Liver (tissue), 10 donors: ENCODE measurements at places on chromosomes 7 and 10. TPM values are rescaled to one million over a fixed set of nuclear protein-coding genes. Genes with fewer than 3 reads are reported as not detected.

The MEOX2 gene
- total RNA-seq, result 0.33 TPM

DNA sequence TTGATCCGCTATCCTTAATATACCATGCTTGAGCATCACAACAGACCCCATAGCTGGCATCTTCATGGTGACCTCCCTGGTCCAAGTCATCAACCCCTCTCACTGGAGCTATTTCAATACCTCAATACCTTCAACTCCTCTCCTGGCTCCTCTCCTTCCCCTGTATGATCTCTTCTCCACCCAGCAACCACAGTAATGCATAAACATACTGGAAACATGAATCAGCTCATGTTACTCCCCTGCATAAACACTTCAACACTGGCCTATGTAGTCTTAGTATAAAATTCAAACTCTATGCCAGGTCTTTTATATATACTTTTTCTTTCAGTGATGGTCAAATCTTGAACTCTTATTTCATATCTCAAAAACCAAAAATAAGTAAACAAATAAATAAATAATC is 31.8 kb upstream of the TMEM273 start:
- H3K4me1 ChIP-seq, result no peaks in the 10 kb centered on the region
- no peak for DNase-seq
- no peak overlapping the region for H3K27ac ChIP-seq
- H3K4me3 ChIP-seq, result no peak overlapping the region
- no peaks in the 10 kb centered on the region for H3K27me3 ChIP-seq

The TUBAL3 gene
- 0.75 TPM for total RNA-seq

GRCh38 chr7:101113836-101114235 is 13.1 kb upstream of the SERPINE1 start:
- H3K27me3 ChIP-seq, result no peaks in the 10 kb centered on the region
- no peaks in the 10 kb centered on the region for H3K36me3 ChIP-seq
- DNase-seq, result no peak
- H3K4me1 ChIP-seq, result no peaks in the 10 kb centered on the region

DNA sequence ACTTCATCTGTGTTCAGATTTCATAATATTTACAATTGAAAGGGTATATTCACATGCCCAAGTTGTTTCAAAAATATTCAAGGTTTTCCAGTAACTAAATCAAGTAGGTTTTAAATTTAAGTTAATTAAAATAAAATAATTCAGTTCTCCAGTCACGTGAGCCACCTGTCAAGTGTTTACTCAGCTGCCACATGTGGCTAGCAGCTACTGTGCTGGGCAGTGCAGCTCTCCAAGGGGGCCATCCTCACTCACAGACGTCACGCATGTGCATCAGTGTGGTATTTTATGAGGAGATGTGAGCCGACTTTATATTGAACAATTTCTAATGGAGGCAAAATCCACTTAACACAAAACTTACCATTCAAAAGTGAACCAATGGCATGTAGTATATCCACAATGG is 69.7 kb upstream of the CAMK2B start:
- no peaks in the 10 kb centered on the region for H3K27me3 ChIP-seq
- no peak overlapping the region for H3K4me3 ChIP-seq
- DNase-seq, result no peak
- no peaks in the 10 kb centered on the region for H3K4me1 ChIP-seq
- no peak overlapping the region for H3K27ac ChIP-seq

DNA sequence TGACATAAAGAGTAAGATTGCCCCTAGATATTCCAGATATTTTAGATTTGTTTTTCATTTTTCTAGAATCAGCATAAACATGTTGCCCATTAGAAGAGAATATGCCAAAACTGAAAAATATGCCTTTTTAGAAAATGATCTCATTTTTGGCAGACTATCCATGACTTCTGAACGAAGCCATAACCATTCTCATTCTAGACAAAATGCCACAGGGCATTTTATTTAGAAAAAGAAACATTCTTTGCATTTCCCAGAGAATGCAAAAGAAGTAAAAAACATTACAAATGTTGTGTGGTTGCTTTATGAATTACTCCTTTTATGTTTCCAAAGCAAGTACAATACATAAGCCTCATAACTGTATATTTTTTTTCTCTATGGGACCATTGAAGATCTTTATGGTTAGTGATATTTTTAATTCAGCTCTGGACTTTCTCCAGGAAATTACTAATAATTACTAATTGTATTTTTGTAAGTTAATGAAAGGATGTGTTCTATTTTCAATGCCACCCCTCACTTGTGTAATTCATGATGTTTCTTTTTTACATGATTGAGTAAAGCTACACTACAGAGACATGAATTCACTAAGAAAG is 109.6 kb upstream of the SEM1 start:
- DNase-seq, result no peak
- no peak overlapping the region for H3K4me3 ChIP-seq
- no peak overlapping the region for H3K27ac ChIP-seq
- no peaks in the 10 kb centered on the region for H3K36me3 ChIP-seq
- no peaks in the 10 kb centered on the region for H3K4me1 ChIP-seq
- H3K27me3 ChIP-seq, result no peaks in the 10 kb centered on the region

DNA sequence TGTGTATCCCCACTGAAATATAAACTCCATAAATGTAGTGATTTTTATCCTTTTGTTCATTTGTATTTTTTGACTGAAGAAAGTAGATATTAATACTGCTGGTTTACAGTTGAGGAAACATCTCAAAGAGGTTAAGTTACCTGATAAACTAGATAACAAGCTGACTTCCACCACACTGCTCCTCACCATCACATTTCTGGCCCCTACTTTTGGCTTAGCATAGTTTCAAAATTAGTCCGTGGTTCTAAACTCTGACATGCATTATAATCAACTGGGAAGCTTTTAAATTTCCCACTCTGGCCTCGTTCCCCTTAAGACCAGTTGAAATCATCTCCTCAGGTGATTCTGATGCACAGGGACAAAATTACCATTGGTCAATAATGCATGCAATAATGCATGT is 43.5 kb downstream of the ANKIB1 start:
- no peaks in the 10 kb centered on the region for H3K27me3 ChIP-seq
- no peak overlapping the region for H3K27ac ChIP-seq
- H3K4me3 ChIP-seq, result no peak overlapping the region
- H3K4me1 ChIP-seq, result peaks cover 6% of the 10 kb centered on the region
- no peaks in the 10 kb centered on the region for H3K36me3 ChIP-seq
- no peak for DNase-seq

The GHRHR gene
- not detected for total RNA-seq

The CPA2 gene
- total RNA-seq, result not detected

GRCh38 chr7:107253599-107253998 is 84.8 kb downstream of the HBP1 start:
- DNase-seq, result no peak
- no peak overlapping the region for H3K27ac ChIP-seq
- H3K27me3 ChIP-seq, result no peaks in the 10 kb centered on the region
- H3K4me3 ChIP-seq, result no peak overlapping the region

The INMT gene
- 130 TPM for total RNA-seq

DNA sequence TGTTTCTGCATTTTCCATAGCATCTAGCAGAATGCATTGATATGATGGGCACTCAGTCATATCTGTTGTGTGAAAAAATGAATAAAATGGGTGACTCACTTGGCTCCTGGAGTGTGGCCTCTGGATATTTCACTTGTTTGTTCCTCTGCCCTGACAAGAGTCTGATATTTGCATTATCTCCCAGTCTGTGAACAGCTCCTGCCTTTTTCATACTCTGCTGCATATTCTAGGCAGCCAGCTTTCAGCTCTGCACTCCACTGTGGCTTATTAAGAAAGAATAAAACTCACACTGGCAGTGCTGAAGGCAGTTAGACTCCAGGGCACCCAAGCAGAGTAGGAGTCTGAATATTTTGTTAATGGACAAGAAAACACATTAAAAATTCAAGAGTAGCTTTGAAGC is 623.9 kb downstream of the SORCS1 start:
- H3K27ac ChIP-seq, result no peak overlapping the region
- no peaks in the 10 kb centered on the region for H3K27me3 ChIP-seq
- DNase-seq, result no peak
- no peaks in the 10 kb centered on the region for H3K36me3 ChIP-seq
- H3K4me3 ChIP-seq, result no peak overlapping the region

DNA sequence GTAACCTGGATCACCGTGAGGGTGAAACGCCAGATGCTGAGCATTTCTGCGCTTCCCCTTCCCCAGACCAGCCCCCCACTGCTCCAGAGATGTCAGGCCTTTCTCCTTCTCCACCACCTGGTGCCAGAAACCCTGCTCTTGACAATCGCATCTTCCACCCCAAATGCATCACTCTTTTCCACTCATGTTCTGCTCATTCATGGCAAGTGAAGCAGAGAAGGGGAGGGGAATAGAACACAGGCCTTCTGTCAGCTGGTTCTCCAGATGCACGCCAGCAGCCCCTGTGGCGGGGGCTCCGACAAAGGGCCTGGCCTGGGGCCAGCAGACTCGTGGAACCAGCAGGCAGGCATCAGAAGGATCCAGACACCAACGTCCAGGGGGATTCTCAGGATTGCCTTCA is 68.5 kb upstream of the SVIL start:
- no peaks in the 10 kb centered on the region for H3K36me3 ChIP-seq
- H3K27me3 ChIP-seq, result no peaks in the 10 kb centered on the region
- peaks cover 10% of the 10 kb centered on the region for H3K4me1 ChIP-seq
- no peak overlapping the region for H3K27ac ChIP-seq
- no peak overlapping the region for H3K4me3 ChIP-seq

The TUBB8 gene
- not detected for total RNA-seq

GRCh38 chr7:100591596-100591995 is 5.5 kb downstream of the FBXO24 start:
- no peak overlapping the region for H3K27ac ChIP-seq
- H3K27me3 ChIP-seq, result no peaks in the 10 kb centered on the region

- H3K27me3 ChIP-seq, result no peaks in the 10 kb centered on the region
- no peaks in the 10 kb centered on the region for H3K4me1 ChIP-seq
- H3K4me3 ChIP-seq, result no peak overlapping the region
Observed at GRCh38 chr10:62183442-62183841, 85.2 kb downstream of the RTKN2 start.

GRCh38 chr7:49812534-49812933 is 39.1 kb downstream of the VWC2 start:
- H3K36me3 ChIP-seq, result no peaks in the 10 kb centered on the region
- no peak overlapping the region for H3K4me3 ChIP-seq
- no peak overlapping the region for H3K27ac ChIP-seq
- no peaks in the 10 kb centered on the region for H3K4me1 ChIP-seq
- no peak for DNase-seq

DNA sequence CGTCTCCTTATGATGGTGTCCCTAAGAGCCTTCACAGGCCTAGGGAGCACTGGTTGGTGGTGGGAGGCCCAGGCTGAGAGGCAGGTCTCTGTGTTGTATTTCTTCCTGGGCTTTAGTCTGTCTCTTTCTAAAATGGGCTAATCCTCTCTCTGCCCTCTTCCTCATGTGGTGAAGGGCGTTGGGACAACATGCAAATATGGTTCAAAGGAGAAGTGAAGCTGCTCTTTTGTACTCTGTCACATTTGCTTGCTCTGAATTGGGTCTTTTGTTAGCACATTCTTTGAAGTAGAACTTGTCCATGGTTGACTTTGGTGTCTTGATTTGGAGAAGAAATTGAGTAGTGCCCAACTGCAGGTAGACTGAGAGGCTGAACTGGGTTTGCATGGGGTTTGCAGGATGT is 814 bp downstream of the HK1 start:
- no peak overlapping the region for H3K4me3 ChIP-seq
- H3K36me3 ChIP-seq, result no peaks in the 10 kb centered on the region
- no peaks in the 10 kb centered on the region for H3K27me3 ChIP-seq
- no peak for DNase-seq
- no peak overlapping the region for H3K27ac ChIP-seq

DNA sequence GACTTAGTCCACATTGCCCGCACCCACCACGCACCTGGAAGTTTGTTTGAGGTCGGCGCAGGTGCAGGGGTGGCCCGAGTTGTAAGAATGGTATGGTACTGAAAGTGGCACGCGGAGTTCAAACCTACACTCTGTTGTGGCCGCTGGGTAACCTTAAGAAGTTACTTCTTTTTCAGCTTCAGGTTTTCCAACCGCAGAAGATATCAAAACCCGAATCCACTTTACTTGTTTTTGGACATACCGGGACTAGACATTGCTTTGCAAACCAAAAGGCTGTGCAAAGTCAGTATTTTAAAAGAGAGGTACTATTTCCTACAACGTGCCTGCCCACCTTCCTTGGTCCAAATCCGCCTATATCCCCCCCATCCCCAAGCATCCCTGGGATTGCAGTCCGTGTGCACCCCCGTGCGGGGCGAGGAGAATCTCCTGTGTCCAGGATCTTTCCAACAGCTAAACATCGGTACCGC is 1.0 kb downstream of the IGFBP3 start:
- peak overlapping the region; percentile 61 for H3K4me3 ChIP-seq
- no peak for DNase-seq
- H3K36me3 ChIP-seq, result peaks cover 4% of the 10 kb centered on the region
- H3K27ac ChIP-seq, result peak overlapping the region; percentile 68

The SSC4D gene
- 1.3 TPM for total RNA-seq

The FOXP2 gene
- 7.4 TPM for total RNA-seq

- no peak overlapping the region for H3K27ac ChIP-seq
- no peaks in the 10 kb centered on the region for H3K27me3 ChIP-seq
- H3K4me1 ChIP-seq, result peaks cover 15% of the 10 kb centered on the region
- H3K36me3 ChIP-seq, result peaks cover 41% of the 10 kb centered on the region
- DNase-seq, result no peak
Observed at GRCh38 chr7:47402941-47403866, 178.7 kb downstream of the TNS3 start.

- no peak for DNase-seq
- H3K4me3 ChIP-seq, result no peak overlapping the region
- no peaks in the 10 kb centered on the region for H3K4me1 ChIP-seq
- no peak overlapping the region for H3K27ac ChIP-seq
- no peaks in the 10 kb centered on the region for H3K36me3 ChIP-seq
Observed at GRCh38 chr7:95105627-95106026, 198.2 kb downstream of the PPP1R9A start.

The NME8 gene
- total RNA-seq, result 0.09 TPM

The LAMB4 gene
- not detected for total RNA-seq

The SLC18A2 gene
- total RNA-seq, result 1.8 TPM

- peaks cover 10% of the 10 kb centered on the region for H3K4me1 ChIP-seq
- H3K27me3 ChIP-seq, result no peaks in the 10 kb centered on the region
- H3K4me3 ChIP-seq, result peak overlapping the region; percentile 84
- H3K27ac ChIP-seq, result peak overlapping the region; percentile 81
Observed at GRCh38 chr10:103350175-103350516, 794 bp downstream of the PCGF6 start.

GRCh38 chr7:26993816-26994810 is 101.7 kb downstream of the HOXA1 start:
- no peak for DNase-seq
- H3K4me3 ChIP-seq, result no peak overlapping the region
- no peaks in the 10 kb centered on the region for H3K36me3 ChIP-seq
- peaks cover 4% of the 10 kb centered on the region for H3K27me3 ChIP-seq

DNA sequence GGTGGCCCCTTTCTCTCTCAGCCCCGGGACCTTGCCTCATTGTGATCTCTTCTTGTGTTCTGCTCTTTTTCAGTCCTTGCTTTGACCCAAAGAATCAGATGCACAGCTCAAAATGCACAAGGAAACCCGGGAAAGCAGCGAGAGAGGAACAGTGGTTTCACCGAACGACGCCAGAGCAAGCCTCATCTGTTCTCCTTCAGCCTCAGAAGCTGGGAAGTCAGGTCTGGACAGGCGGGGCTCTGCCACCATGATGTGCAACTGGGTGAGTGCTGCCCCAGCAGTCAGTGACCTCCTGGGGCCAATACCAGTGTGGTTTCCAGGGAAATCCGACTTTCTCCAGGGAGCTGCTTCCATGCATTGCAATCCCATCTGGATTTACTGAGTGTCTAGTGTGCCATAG is 133.4 kb downstream of the PRKCQ start:
- no peaks in the 10 kb centered on the region for H3K4me1 ChIP-seq
- no peak overlapping the region for H3K4me3 ChIP-seq
- H3K27ac ChIP-seq, result no peak overlapping the region
